NCI-H1105 (cell line): ENCODE measurements at places on chromosomes 6 and 20.

DNA sequence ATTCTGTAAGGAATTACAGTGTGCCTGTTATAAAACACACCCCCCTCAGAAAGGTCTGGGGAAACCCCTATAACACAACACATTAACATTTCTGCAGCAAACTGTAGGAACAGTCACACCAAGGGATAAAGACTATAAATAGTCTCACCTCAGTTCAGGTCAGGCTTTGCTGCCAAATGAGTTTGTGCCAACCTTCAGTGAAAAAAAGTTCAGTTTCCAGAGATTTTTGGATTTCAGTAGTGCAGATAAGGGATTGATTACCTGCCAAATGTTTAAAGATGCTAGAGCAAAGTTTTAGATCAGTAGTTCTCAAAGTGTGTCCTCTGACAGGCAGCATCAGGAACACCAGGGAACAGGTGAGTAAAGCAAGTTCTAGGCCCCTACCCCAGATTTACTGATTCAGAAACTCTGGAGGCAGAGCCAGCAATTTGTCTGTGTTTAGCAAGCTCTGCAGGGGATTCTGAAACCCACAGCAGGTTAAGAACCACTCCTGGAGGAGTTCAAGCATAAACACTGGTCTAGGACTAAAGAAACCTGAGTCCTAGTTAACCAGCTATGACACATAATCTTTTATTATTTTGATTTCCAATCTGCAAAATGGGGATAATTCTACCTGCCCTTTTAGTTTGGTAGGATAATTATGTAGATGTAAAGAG, 111.0 kb downstream of the RCAN2 start:
- no peak for DNase-seq

- no peak for DNase-seq
Measured at GRCh38 chr6:119671105-119671504, 321.5 kb upstream of the MAN1A1 start.

DNA sequence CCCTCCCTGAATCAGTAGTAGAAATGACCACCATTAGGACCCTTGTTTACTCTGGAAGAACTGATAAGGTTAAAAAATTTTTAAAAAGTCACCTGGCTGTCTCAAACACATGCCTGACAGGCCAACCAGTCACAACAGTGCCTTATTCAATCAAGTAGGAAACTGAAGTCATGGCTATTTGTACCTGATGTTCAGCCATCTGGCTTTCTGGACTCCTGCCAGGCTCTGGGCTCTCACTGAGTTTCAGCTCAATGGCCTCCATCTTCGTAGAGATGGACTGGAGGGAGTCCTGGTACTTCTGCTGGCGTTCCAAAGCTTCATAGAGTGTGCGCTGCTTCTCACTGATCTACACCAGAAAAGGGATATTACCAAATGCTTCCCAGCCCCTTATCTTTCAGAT, 343.8 kb downstream of the SYNE1 start:
- peak; percentile 16 for DNase-seq

DNA sequence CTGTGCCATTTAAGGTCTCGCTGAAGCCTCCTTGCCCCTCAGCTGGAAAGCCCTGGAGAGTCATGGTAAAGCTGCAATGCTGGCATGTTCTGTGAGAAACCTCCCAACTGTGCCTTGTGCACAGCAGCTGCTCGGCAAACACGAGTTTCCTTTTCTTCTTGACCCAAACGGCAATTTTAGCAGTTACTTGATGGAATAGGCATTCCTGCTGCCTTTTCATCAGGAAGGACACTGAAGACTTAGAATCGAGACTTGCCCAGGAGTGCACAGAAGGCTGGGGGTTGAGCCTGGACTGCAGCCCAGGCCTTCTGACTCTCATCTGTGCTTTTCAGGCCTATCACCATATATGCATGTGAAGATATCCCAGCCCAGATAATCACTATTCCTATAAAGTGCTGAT, 28.7 kb upstream of the CLDN20 start:
- DNase-seq = no peak

GRCh38 chr6:69693762-69694161, 103.0 kb downstream of the LMBRD1 start:
- no peak for DNase-seq

DNA sequence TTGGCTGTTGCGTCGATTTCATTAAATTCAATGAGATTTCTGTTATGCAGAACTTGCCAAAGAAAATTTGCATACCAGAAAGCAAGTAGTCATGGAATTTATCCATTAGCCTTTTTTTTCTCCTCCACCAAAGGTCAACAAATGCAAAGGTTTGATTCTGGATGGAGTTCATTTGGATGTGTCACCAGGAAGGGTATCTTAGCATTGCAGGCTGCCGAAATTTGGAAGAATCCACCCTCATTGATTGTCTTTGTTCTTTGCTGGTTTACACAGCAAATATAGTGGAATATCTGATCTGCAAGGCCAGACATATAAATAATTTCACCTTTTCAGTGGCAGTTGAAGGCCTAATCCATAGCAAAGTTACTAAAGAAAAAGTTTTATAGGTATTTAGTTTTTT, 229.4 kb upstream of the SLC35B3 start:
- DNase-seq = no peak

- DNase-seq = peak; percentile 67
Measured at GRCh38 chr6:35240838-35241801, 18.4 kb upstream of the ZNF76 start.

DNA sequence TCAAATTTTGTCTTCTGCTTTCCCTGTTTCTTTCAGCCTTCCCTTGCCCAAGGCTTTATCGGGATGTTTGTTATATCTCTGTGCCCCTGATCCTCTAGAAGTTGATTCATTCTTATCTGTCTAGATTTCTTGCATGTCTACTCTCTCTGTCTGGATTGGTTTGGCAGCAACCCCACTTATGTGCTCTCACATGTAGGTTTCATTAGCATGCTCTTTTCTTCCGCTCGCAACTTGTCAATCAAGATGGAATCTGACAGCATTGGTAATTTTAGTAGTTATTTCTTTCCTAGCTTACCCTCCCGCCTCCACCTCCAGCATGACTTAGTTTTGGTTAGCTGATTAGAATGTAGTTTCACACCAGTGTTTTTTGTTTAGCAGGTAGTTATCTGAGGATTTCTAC, 39.3 kb downstream of the LRRC1 start:
- DNase-seq = no peak

GRCh38 chr6:753486-753885, 60.5 kb upstream of the EXOC2 start:
- DNase-seq = no peak

DNA sequence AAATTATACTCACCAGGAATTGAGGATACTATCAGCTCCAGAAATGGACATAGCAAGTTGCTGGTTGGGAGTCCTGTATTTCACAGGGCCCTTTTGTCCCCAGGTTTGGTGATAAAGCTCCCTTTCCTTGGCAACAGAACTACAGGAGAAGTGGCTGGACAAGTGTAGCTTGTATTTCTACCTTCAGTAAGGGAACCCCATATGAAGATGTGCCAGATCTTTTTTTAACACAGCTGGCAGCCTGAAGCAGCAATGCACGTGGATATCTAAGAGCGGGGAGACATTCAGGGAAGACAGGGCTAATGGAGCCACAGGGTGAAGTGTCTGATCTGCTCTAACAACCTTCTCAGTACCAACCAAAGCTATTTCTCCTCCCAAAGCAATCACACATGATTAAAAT, 373.9 kb upstream of the ID4 start:
- DNase-seq = no peak

GRCh38 chr20:32191422-32191821, 16.1 kb downstream of the PLAGL2 start:
- no peak for DNase-seq

- no peak for DNase-seq
Measured at GRCh38 chr6:39360378-39360777, 37.9 kb upstream of the KCNK16 start.

- no peak for DNase-seq
Measured at GRCh38 chr6:70823651-70824050, 133.2 kb downstream of the B3GAT2 start.

GRCh38 chr20:1119128-1119505, 715 bp downstream of the PSMF1 start:
- no peak for DNase-seq

DNA sequence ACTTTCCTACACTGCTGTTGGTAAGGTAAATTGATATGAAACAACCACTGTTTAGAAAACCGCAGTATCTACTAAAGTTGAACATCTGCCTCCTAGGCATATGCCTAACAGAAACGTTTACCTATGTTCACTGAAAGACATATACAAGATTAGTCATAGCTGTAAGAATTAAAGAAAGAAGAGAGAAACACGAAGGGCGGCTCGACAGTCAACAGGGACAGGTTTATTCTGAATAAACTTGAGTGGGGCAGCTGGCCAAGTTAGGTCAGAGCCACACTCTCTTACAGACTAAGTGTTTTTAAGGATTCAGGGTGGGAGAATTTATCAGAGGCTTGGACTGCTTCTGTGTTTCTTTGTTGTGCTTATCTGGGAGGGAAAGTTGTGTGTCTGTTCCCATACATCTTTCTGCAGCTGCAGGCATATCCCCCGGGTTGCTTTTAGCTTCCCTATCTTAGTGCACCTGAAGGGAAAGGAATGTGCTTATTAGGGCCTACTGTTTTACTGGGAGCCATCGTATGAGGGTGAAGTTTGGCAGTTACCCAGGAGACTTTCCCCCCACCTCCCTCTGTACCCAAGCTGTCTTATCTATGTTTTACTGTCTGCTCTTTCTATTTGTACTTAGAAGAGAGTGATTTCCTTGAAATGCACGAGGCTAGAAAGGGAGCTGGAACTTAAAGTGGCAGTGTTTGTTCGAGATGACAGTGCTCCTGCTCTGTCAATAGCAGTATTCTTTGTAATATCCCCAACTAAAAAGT, 20.4 kb downstream of the PROCR start:
- no peak for DNase-seq

- no peak for DNase-seq
Measured at GRCh38 chr6:100633096-100633777, 168.5 kb upstream of the SIM1 start.

DNA sequence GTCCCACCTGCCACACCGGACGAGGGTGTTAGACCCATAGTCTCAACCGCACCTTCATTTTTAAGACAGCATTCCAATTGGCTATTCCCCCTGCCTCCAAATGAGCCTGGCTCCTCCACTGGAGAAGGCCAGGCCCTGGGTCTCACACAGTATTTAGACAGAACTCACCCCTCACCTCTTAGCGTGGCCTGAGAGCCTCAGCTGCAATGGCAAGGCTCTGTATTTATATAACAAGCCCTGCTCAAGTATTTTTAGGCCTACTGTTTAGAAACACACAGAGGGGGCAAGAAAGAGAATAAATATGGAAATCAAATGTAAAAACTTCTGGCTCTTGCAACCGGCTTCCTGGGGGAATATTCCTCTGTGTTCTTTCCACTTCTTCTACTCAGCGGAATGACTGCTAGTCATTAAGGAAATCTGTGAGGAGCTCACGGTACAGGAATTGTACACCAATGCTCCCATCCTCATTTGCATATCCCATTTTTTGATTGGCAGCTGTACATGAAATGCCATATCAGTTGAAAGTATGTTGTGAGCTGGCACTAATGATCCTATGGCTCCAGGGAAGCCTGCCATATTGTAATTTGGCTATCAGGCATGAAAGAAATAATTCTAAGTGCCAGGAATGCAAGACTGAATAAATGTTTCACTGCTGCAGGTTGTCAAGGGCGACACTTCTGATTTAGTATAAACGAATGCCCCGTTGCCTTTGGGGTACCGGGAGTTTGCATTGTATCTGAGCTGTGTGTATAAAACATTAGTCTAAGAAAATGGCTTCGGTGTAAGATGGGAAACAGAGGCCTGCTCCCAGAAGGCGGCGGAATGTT, 207.5 kb downstream of the ZNF217 start:
- DNase-seq = no peak

DNA sequence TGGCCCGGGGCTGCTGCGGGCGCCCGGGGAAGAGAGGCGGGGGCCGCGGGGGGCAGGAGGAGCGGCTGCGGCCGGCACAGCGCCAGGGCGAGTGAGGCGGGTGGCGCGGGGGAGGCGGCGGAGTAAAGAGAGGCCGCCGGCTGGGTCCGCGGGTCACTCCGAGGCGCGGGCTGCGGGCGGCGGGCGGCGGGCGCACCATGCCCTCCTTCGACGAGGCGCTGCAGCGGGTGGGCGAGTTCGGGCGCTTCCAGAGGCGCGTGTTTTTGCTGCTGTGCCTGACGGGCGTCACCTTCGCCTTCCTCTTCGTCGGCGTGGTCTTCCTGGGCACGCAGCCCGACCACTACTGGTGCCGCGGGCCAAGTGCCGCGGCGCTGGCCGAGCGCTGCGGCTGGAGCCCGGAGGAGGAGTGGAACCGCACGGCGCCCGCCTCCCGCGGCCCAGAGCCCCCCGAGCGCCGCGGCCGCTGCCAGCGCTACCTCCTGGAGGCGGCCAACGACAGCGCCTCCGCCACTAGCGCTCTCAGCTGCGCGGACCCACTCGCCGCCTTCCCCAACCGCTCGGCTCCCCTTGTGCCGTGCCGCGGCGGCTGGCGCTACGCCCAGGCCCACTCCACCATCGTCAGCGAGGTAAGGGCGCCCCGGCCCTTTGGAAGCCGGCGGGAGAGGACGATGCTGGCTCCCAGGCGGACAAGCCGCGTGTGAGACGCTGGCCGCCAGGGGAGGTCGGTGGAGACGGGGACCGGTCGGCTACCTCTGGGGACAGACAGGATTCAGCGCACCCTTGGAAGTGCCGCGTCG, at the start of gene SLC22A3:
TSS of gene SLC22A3 (plus strand) at position 156 of the 797 bp plus-strand sequence. CDS start at position 198, 42 bp downstream.
- DNase-seq = peak; percentile 80

- DNase-seq = no peak
Measured at GRCh38 chr6:89208551-89208950, 8.6 kb downstream of the GABRR1 start.

DNA sequence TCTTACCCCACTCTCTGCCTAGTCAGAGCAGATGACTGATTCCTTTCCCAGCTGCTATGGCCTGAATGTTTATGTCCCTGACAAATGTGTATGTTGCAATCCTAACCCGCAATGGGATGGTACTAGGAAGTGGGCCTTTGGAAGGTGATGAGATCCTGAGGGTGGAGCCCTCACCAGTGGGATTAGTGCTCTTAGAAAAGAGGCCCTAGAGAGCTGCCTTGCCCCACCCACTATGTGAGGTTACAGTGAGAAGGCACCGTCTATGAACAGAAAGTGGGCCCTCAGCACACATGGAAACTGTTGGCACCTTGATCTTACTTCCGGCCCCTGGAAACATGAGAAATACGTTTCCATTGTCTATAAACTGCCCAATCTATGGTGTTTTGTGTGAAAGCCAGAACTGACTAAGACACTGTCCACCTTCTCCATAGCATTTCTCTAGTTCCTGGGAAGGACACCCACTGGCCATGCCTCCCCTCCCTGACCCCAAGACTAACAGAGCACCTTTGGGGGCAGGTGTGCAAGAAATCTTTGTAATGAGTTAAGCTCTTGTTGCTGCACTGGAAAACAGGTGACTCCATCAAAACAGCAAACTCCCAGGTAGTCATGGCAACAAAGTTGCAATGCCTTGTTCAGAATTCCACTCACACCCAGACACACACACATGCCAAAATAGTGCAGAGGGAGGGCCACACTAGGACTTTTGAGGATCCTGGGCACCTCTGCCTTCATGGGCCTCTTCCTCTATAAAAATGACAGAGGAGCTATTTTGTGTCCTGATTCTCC, 16.2 kb downstream of the GABRR2 start:
- DNase-seq = no peak
